ENCODE measurements at places on chromosomes 5 and 9.

DNA sequence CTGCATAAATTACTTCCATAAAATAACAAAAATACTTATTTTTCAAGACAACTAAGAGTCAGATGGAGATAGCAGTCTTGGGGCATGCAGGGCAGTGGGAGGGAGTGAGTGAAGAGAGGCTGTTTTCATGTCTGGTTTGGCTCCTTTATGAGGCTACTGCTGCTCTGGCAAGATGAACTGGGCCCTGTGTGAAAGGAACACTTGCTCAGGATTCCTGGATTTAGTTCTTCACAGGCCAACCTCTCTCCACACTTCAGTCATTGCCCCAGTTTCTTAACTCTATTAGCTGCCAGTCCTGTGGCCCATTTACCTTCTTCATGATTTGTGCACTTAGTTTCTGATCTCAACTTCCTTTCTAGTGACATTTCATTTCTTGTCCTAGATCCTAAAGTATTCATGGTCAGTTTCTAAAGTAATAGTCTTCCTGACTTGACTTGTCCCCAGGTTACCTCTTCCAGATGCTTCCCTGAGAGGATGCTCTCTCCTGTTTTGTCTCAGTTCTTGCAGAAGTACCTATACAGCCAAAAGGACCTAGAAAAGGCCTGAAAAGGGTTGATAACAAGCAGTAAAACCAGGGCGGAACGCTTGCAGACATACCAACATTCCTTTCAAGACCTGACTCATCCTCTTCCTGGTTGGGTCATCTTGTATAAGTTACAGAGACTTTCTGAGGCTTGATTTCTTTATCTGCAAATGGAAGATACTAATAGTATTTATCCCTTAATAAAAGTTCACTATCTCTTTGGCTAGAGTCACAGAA is 77.0 kb upstream of the ZFAND5 start:
- DNase-seq, result no peak

DNA sequence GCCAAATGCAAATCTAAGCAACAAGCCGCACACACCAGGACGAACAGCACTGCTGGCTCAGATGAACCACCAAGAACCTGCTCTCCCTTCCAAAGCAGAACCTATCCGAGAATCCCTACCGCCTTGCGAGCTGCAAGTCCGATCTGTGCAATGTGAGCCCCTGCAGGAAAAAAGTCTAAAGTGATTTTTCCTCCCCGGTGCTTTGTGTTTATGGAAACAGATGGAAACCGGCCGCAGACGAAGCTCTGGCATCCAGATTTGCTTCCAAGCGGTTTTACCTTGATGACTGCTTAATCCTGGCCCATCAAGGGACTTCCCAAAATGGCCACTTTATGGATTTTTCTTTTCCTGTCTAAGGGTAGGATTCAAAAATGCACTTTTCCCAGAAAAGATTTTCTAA is 112.5 kb downstream of the VAV2 start:
- no peak for DNase-seq

GRCh38 chr9:135225619-135226228 is 138.3 kb downstream of the OLFM1 start:
- no peak for DNase-seq

DNA sequence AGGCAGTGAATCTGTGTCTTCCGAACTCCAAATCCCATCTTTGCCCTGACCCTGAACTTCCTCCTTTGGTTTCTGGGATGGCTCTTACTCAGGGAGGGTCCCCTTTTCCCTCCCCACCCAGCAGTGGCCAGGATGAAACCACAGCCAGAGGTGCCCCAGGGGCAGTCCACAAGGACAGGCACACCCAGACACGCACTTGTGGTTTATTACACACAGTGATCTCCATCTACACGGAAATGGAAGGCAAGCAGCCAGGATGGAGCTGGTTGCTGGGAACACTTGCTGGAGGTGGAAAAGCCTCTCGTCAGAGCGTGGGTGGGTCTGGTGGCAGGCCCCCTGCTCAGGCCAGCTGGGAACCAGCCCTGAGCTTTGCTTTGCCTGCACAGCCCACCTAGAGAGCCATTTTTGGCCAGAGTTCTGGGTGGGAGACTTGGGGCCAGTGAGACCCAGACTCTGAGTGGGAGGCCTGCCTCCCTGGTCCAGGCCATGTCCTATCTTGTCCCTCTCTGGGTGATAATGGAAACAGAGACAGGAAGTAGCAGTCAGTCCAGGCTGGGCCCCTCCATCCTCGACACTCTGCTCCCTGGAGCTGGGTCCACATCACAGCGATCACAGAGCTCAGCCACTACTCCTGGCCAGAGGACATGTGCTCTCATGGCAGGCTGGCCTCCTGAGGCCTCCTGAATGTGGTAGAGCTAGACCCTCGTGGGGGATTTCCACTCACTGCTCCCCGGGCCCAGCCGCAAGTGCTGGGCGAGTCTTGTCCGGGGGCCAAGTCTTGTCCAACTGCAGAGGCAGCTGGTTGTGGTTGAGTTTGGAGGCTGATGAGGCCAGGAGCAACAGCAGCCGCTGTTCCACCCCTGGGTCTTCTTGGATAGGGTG is 5.1 kb upstream of the PHYKPL start:
- DNase-seq, result no peak

- DNase-seq, result no peak
Observed at GRCh38 chr5:72621576-72621975, 114.4 kb upstream of the ZNF366 start.

DNA sequence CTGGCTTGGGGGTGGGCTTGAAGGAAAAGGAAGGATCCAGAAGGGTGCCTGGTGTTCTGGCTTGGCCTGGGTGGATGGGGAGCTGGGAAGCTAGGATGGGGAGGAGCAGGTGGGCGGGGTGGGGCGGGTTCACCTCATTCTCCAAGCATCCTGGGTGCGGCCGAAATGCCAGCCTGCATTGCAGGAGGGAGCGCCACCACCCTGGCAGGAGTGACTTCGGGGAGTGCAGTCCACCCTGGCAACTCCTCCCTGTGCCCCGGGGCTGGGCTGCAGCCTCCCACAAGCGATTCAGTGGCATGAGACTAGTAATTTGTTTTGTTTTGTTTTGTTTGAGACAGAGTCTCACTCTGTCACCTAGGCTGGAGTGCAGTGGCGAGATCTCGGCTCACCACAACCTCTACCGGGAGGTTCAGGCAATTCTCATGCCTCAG is 5.5 kb downstream of the TTC16 start:
- DNase-seq, result no peak

GRCh38 chr5:5100635-5101034 is 39.5 kb upstream of the ADAMTS16 start:
- no peak for DNase-seq

GRCh38 chr9:93651521-93651950 is 75.2 kb downstream of the PHF2 start:
- no peak for DNase-seq

Data from activated CD4-positive, CD25-positive, alpha-beta regulatory T cell treated with anti-CD3 and anti-CD28 coated beads, Interleukin-2, amount 50 U/mL, for 72 hours (primary cell).